ENCODE measurements at places on chromosomes 11 and 22. TPM values are rescaled to one million over a fixed set of nuclear protein-coding genes. Genes with fewer than 3 reads are reported as not detected.

DNA sequence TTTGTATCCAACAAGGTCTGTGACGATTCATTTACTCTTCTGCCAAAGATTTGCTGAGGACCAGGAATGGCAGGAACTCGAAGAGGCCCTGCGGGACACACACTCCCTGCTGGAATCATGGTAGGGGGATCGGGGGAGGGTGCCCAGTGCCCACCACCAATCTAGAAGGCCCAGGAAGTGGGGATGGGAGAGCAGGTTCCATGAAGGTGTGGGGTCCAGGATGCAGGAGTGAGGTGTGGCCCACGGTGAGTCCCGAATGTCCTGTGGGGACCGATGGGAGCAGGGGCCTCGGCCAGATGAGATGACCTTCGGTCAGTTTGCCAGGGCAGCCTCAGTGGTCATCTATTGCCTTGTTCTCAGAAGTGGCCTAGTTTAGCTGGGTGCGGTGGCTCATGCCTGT is 492.7 kb downstream of the BRD1 start:
- DNase-seq, result no peak

DNA sequence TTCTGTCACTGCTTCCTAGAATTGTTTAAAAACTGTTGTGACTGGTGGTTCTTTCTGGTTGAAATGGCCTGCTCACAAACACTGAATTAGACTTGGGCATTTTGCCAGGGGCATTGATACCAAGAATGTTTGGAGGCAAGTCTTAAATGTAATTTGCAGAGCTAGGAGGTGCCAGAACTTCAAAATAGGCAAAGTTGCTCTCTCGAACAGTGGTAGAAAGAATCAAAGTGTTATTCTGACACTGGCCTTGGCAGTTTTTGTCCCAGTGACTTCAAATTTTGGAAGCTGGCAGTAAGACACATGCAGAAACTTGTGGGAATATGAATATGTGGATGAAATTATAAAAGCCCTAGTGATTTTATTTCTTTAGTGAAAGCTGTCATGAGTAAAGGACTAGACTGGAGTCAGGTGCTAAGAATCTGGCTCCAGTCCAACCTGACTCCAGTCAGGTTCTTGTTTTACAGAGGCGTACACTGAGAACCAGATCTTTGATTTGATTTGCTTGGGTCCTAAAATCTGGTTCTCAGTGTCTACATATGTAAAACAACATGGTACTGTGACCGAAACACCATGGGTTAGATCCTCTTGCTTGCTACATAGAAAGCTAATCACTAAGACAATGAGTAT is 20.9 kb downstream of the SVIP start:
- DNase-seq, result peak; percentile 9

DNA sequence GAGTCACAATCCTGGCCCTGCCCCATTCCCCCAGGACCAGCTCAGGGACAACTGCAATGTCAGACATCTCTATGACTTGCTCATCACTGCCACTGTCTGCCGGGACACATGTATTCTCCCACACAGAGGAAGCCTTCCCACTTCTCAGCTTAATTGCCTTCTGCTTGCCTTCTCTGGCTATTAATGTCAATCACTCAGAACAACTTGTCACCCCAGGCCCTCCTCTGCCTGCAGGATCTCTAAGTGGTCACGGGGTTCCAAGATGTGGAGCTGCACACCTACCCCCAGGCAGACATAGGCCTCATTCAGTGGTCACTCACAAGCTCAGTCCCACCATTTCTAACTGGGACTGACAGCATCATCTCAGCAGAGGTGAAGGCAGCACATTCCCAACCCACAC is 15.1 kb downstream of the PLEKHA7 start:
- no peak for DNase-seq

The NLRP14 gene
- total RNA-seq, result 0.25 TPM

The HTR3B gene
- total RNA-seq, result not detected

DNA sequence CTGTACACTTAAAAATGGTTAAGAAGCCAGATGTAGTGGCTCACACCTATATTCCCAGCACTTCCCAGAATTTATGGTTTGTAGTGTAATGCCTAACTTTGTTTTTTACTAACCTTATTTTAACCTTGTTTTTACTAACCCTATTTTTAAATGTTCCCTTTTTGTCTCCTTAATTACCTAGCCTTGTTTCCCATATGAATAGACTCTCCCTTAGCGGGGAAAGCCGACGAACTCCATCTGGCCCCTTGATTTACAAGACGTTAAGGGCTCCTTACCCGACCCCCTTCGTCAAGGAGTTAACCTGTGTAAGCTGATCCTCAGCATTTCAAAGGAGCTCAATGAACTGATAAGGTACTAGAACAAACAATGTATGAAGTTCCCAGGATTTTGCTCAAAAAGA is 17.1 kb downstream of the APOBEC3H start:
- DNase-seq, result no peak

GRCh38 chr11:124446916-124447315 is 1.4 kb upstream of the OR8B8 start:
- DNase-seq, result no peak

- peak; percentile 39 for DNase-seq
Observed at GRCh38 chr11:72066855-72067254, 13.5 kb downstream of the NUMA1 start.

The SPTBN2 gene
- total RNA-seq, result 10.0 TPM

The VPREB3 gene
- 1.2 TPM for total RNA-seq

- no peak for DNase-seq
Observed at GRCh38 chr22:20191803-20192202, 40.9 kb upstream of the CCDC188 start.

The SPA17 gene
- 6.9 TPM for total RNA-seq

Data from mucosa of descending colon (tissue), 3 donors.